ENCODE measurements at places on chromosomes 16 and 17.

DNA sequence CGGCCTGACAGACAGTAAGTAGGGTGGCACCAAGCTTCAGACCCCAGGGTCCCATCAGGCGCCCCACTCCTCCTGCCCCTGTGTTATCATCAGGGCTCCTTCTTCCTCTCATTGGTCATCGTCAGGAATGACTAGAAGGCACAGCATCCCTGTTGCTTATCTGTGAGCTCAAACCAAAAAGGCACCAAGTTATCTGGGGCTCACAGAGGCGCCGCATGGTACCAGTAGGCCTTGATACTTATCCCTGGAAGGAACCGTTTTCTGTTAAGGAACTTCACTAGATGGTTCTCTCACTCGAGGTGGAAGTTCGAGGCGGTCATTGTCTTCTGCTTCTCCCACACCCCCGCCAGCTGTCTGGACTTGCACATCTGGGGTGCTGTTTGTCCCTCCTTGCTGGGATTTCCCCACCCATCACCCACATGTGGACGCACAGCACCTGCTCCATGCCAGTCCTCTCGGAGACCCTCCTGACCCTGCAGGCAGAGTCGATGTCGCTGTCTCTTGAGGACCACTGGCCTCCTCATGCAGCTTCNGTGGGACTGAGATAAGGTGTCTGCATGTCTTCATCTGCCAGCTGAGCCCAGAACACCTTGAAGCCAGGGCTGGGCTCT lies 52.1 kb downstream of the METRNL start:
- DNase-seq = no peak

DNA sequence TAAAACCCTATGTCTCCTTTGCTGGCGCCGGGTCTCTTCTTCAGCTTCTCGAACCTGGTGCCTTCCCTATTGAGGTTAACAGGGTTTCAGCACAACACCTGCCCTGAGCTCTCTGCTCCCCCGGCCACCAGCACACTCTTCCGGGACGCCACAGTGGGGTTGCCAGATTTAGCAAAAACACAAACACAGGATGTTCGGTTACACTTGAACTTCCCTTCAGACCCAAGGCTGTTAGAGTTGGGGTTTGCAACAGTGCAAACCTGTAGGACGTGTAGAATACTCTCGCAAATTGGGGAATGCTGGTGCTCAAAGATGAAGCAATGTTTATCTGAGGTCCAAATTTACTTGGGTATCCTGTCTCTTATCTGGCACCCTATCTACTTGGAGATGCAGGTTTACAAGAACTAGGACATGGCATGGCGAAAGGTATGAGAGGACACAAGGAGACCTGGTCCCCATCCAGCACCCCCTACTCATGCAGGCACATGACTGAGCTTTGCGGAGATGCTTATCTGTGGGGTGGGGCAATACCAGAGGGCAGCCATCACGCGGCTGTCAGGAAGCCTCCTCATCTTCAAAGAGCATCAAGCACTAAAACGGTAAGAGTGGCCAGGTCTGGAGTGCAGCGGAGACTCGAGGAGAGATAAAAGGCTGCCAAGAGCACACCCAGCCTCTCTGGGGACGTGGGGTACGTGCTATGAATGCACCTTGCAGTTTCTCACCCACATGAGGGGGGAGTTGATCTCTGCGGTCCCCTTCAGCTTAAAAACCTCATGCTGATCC lies 52.8 kb downstream of the SDK2 start:
- no peak for DNase-seq

DNA sequence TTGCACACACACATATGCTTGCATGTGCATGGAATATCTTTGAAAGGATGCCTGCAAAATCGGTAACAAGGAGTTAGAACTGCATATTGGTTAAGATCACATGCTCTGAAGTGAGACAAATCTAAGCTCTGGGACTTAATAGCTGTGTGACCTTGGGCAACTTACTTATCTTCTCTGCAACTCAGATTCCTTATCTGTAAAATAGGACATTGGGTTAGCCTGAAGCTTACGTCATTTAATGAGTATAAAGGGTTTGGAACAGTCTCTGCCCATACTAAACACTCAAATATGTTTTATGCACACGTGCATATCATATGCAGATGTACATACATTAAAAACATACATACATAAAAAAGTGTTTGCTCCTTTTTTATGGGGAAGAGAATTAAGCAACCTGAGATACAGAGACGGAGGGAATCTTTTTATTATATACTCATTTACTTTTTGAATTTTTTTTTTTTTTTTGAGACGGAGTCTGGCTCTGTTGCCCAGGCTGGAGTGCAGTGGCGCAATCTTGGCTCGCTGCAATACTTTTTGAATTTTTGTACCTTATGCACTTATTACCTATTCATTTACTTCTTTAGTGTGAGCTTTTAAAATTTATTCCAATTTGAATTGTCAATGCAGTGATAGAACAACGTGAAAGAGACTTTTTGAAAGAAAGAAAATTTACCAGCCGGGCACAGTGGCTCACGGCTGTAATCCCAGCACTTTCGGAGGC lies 206.2 kb downstream of the CCDC182 start:
- DNase-seq = no peak

- no peak for DNase-seq
Measured at GRCh38 chr17:12727881-12728280, 61.4 kb upstream of the ARHGAP44 start.

DNA sequence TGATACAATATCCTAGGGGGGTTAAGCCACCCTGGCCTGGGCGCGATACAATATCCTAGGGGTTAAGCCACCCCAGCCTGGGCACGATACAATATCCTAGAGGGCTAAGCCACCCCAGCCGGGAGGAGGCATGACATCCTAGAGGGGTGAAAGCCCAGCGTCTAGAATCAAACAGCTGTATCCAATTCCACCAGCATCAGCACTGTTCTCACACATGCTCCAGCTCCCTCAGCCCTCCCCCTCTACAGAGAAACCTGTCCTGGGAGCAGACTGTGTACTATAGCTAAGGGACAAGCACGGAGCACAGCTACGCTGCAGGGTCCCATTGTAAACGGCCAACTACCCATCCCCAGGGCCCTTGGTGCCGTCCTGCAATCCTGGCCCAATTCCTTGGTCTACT lies 6.2 kb downstream of the GINS2 start:
- DNase-seq = no peak

GRCh38 chr17:65637786-65638185 lies 76.3 kb upstream of the AXIN2 start:
- no peak for DNase-seq

GRCh38 chr16:64853551-64853950 lies 268.3 kb downstream of the CDH11 start:
- DNase-seq = no peak

DNA sequence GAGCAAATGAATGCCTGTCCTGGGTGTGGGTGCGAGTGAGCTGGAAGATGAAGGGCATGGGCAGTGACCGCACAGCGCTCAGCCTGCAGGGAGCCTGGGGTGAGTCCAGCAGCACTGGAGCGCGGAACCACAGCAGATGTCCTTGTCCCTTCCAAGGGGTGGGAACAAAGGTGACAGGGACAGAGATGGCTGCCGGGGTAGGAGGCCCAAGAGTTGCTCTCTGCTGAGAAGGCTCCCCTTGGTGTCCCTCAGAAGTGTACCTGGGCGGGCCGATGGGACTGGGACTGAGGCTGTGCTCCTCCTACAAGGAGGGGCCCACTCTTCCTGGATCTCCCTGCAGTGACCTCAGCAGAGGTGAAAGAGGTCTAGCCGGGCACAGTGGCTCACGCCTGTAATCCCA lies 7.6 kb upstream of the PGAP6 start:
- no peak for DNase-seq

- DNase-seq = no peak
Measured at GRCh38 chr16:73405851-73406250, 357.9 kb upstream of the ZFHX3 start.

DNA sequence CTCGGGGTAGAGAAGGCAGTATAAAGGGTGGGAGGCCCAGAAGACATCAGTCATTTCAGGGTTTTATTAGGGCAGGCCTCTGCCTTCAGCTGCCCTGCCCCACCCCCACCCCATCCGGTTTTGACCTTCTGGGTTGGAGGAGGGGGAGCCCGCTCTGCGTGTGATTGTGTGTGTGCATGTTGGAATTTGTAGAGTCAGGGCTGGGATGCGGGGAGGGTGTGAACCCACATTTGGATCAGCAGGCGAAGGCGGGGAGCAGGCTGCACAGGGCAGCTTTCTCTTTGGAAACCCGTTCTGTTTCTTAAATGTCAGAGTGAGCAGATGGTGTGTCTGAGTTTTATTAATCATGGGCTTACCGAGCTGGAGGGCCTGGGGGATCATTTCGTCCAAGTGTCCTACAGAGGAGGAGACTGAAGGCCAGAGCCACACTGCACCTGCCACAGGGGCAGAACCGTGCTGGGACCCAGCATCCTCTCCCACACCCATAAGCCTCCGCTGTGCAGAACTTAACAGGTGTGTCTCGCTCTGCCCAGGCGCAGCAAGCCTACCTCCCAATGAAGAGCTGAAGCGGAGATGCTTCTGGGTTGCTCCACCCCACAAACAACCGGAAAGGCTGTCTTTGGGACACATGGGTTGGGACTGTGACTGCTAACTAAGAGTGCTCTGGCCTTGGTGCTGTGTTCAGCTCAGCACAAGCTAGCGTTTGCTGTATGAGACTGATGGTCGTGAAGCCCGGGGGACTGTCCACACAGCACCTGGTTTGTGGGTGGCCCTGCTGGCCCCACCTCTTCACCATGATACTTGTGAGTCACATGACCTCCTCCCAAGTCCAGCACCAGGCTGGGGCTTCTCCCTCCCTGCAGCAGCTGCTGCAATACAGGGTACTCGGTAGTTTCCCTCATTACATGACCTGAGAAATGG lies 70.9 kb upstream of the GSE1 start:
- no peak for DNase-seq

DNA sequence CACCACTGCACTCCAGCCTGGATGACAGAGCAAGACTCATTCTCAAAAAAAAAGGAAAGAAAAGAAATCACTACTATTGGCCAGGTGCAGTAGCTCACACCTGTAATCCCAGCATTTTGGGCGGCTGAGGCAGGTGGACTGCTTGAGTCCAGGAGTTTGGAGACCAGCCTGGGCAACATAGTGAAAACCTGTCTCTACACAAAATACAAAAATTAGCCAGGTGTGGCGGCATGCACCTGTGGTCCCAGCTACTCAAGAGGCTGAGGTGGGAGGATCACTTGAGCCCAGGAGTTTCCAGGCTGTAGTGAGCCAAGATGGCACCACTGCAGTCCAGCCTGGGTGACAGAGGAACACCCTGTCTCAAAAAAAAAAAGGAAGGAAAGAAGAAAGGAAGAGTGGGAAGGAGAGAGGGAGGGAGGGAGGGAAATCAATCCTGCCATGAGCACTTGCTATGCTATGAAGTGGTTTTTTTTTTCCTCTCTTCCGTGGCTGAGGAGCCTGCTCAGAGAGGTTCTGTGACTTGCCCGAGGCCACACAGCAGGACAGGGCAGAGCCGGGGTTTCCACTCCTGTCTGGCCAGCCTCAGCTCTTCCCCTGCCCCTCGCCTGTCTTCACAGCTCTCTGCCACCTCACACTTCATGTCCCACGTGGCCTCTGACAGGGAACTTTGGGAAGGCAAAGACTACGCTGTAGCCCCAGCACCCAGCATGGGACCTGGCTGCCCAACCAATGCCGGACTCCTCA lies 10.9 kb downstream of the GRIN2C start:
- no peak for DNase-seq

GRCh38 chr16:82395212-82395611 lies 225.2 kb upstream of the MPHOSPH6 start:
- DNase-seq = no peak

GRCh38 chr17:34015253-34015652 lies 239.8 kb upstream of the CCL2 start:
- no peak for DNase-seq

DNA sequence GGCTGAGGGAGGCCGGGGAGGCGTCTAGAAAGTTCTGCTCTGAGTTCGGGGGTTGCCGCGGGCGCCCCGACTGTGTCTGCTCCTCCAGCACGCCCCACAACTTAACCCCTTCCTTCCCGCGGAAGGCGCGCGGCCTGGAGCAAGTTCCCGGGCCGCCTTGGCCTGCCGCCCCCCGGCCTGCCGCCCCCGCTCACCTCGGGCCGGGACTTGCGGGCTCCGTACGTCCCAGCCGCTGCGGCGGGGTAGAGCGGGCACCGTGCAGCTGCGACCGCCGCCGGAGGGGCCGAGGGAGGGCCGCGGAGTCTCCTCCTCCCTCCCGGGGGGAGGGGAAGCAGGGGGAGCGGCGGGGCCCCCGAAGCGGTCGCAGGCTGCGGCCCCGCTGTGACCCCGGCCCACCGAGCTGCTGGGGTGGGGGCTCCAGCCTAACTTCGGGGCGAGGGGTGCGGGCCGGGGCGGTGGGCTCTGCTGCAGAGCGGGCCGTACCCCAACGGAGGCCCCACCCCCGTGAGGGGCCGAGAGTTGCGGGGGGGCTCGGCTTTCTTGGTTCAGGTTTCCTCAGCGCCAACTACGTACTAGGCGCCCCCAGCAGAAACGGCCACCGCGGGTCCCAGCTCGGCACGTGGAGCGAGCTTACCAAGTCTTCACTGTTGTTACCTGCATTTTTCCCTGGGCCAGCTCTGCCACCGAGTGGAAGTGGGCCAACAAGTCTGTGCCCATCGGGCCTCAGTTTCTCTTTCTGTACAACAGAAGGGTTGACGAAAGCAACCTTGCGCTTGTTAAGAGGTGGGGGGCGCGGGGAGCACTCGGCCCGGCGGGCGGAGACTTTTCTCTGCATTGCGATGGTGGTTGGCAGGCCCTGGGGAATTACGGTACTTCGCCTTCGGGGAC lies at the start of gene CCDC102A:
TSS of gene CCDC102A (minus strand) at position 266 of the 888 bp plus-strand sequence. CDS start 7,394 bp downstream, outside the sequence.
- DNase-seq = no peak

GRCh38 chr17:60107526-60108257 lies 29.0 kb upstream of the HEATR6 start:
- DNase-seq = no peak

GRCh38 chr17:17840751-17841591 lies 4.2 kb upstream of the SREBF1 start:
- DNase-seq = no peak

GRCh38 chr16:73543331-73543969 lies 495.5 kb upstream of the ZFHX3 start:
- no peak for DNase-seq

DNA sequence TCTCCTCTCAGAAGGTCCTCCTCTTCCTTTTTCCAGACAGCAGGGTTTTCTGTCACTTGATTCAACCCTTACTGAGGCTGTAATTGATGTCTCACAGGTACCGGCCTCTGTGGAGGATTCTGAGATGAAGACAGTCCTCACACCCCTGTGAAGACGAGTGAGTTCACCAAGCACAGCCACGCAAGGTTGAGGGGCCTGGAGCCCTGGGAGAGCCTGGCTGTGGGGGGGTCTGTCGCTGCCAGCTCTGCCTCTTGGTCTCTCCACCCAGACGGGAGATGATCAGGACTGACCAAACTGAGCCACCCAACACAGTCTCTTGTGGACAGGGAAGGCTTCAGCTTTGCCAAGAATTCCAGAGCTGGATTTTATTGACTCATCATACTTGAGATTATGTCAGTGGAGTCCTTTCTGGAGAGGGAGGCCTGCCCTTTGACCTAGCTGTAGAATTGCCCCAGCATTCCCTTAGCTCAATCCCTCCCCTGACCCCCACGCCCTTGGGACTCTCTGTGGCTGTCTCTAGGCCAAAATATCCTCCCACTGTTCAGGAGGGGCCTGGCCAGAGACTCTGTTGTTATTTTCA lies 51.1 kb upstream of the CRHR1 start:
- DNase-seq = no peak
